Activated CD4-positive, alpha-beta T cell treated with anti-CD3 and anti-CD28 coated beads for 24 hours (primary cell): ENCODE measurements at places on chromosomes 4 and X.

- DNase-seq, result no peak
Measured at GRCh38 chrX:132749406-132749805, 209.0 kb downstream of the HS6ST2 start.

DNA sequence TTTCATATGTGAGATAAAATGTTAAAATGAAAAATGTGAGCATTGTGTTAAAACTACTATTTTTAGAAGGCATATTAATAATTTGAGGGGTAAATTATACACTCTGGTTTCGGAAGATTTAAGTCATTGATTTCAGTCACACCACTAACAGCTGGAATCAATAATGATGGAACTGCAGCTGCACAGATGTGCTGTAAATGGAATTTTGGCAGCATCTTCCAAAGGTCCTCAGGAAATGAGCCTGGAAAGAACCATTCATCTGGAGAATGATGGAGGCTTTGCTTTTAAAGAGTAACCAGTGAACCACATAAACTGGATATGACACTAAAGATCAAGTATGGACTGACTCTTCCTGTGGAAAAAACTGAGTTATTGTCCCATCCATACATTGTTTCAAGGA is 759.0 kb upstream of the EPHA5 start:
- DNase-seq, result no peak

- DNase-seq, result no peak
Measured at GRCh38 chr4:138706201-138706600, 309.4 kb upstream of the NOCT start.

GRCh38 chr4:127959794-127960193 is 5.2 kb downstream of the MFSD8 start:
- DNase-seq, result no peak

DNA sequence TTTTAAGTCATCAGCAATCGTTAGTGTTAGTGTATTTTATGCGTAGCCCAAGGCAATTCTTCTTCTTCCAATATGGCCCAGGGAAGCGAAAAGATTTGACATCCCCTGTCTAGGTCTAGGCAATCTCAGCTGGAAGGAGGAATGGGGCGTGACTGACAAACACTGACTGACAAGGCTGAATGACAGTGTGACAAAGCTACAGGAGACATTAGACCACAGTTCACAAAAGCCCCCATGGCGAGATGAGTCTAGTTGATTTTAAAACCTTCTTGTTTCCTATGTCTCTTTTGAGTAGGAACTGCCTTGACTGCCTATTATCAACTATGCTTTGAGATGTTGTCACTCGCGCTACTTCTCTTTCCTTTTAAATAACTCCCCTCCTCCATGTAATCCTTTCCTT is 42.3 kb downstream of the QRFPR start:
- DNase-seq, result no peak

GRCh38 chrX:38183596-38183995 is 37.1 kb downstream of the SRPX start:
- DNase-seq, result no peak

DNA sequence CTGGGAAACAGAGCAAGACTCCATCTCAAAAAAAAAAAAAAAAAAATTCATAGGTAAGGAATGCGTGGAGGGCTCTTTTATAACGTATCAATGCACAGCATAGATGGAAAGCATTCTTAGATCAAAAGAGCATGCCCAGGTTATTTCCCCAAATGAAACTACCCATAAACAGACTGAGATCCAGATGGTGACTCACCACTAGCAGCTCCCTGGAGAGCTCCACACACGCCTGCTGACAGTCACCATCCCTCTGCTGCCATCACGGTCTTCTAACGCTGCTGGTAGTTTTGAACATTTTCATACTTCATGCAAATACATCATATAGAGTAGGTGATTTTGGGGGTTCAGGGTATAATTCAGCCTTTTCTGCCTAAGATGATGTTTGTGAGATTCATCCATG is 136.9 kb downstream of the ASMT start:
- DNase-seq, result no peak
